ENCODE measurements at places on chromosomes 6 and 20.

GRCh38 chr20:44405785-44406571, 50.5 kb downstream of the HNF4A start:
- no peak for DNase-seq

DNA sequence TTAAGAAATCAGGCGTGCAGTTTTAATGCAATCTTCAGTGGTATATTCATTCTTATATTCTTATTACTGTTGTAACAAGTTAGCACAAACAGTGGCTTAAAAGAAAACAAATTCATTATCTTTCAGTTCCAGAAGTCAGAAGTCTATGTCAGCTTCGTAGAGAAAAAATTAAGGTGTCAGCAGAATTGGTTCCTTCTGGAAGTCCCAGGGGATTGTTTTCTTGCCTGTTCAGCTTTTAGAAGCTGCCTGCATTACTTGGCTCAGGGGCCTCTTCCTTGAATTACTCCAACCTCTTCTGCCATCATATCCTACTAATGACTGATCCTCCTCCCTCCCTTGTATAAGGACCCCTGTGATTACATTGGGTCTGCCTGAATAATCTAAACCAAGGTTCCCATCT, 243.9 kb downstream of the ZNF217 start:
- no peak for DNase-seq

GRCh38 chr6:132285004-132285780, 116.1 kb downstream of the MOXD1 start:
- DNase-seq = no peak

GRCh38 chr20:59948828-59949720, 8.9 kb downstream of the FAM217B start:
- DNase-seq = peak; percentile 62

GRCh38 chr6:43782764-43783513, 12.9 kb downstream of the VEGFA start:
- DNase-seq = no peak

DNA sequence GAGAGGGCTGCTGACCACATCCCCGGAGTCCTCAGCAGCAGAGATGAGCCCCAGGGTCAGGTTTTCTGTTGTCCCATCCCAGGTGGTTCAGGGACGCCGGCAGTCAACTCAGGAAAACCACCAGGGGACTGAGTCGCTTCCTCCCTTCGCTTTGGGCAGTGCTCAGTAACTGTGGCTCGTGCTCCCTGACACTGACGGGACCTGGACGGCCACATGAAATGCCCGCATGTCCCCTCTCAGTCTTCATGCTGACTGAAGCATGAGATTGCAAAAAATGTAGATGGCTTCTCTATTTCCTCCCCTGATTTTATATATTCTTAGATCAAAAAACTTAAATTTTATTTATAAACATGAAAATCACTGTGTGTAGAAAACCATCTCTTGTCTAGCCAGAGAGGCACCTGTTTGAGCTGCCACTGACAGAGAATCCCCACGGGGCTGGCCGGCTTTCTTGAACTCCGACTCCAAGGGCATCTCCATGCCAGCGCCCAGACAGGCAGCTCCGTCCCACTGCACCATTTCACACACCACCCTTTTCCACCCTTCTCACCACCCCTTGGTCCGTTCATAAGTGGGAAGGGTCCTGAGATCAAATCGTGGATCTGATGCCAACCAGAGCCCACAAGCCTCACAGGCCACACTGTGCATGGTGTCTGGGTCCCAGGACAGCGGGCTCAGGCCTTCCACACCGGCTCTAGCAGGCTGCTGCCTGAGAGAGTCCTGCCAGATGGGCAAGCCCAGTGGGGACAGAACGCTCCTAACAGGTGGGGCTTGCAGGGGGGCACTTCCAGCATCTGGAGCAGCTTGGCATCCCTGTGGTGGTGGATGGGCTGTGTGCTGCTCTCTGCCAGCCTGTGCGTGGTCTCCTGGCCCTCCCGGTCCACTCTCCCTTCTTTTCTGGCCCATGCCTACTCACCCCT, 98.2 kb downstream of the SMOC2 start:
- DNase-seq = no peak

DNA sequence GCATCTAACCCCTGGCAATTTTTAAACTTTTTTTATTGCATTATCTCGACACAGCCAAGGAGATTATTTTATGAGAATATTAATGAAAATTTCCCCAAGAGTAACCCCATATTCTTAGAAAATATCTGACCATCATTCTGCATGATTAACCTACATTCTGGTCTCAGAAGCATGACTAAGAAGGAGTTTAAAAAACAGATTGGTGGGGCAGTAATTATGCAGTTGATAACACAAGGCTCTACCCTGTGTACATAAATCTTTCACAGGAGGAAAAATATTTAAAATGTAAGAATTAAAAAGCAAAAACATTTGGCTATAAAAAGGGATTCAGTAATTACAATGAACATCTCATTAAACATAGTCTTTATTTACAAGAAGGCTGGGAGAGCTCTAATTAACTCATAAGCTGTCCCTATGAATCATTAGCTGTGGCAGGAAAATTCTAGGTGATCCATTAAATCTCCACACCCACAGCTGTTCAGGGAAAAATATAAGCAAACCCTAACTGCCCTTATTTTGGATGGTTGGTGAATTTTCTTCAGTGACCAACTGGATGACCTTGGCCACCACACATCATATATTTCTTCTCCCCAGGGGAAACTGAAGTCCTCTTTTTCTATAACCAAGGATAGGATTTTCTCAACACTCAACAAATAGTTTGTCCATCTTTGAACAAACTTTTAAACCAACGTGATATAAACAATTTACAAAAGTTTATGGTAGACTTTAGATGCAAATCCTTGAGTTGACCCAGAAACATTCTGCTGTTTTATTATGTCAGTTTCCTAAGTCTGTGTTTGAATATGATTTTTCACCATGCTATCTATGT, 59.5 kb downstream of the PDE7B start:
- DNase-seq = no peak

DNA sequence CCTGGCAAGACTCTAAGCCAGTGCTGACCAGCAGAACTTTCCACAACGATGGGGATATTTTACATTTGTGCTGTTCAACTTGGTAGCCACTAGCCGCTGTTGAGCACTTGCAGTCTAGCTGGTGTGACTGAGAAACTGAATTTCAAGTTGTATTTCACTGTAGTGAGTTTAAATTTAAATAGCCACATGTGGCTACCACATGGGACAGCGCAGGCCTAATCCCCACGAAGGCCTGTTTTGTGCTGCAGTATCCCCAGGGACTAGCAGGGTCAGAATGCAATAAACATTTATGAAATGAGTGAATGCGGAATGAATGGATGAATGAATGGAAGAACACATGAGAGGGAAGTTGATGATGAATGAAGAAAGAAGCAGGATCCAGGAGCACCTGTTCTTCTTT, 115.8 kb downstream of the TRERF1 start:
- DNase-seq = no peak

DNA sequence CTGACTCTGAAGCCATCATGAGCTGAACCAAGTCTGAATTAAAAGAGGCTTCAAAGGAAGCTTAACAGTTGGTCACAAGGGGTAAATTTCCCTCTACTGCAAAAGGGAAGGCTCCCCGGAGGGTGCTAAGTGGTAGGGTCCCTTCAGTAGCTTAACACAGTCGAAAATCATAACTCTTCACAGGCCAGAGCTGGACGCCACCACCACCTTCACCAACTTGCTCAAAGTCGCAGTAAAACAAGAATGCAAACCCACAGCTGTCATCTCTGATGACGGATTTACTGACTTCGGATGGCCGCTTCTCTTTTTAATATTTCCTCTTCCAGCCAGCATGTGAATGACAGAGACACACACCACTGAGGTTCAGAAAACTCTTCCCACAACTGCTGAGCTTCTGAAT, 144.7 kb upstream of the FBXL4 start:
- DNase-seq = no peak

DNA sequence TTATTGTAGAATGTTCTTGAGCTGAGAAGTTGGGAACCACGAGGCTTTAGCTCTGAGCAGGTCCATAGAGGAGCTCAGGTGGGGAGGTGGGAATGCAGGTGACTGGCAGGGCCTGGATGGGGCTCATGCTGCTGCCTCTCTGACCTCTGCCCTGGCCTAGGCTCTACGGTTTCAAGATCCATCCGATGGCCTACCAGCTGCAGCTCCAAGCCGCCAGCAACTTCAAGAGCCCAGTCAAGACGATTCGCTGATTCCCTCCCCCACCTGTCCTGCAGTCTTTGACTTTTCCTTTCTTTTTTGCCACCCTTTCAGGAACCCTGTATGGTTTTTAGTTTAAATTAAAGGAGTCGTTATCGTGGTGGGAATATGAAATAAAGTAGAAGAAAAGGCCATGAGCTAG, at the start of gene LY6G5B:
Gene LY6G5B, plus strand, starts transcription at position 301 of the 400 bp plus-strand sequence. CDS start 975 bp downstream, outside the sequence.
- no peak for DNase-seq

DNA sequence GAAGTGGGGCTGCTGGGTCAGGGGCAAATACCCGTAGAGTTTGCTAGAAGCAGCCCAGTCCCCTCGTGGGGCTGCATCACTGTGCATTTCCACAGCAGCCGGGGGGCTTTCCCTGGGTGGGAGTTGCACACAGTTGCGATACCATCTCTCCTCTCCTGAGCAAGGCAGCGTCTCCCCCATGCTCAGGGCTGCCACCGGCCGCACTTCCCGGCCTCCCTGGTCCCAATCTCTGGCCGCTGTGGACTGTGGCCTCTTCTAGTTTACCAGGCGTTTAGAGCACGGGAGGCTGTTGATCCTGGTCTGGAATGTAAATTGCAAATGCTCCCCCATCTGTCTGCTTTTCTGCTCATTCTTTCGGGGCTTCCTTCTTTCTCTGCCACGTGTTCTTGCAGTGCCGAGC, 31.1 kb downstream of the OSBPL2 start:
- no peak for DNase-seq

- DNase-seq = no peak
Measured at GRCh38 chr6:102520966-102521365, 1127.5 kb downstream of the GRIK2 start.

- DNase-seq = no peak
Measured at GRCh38 chr20:48763216-48763914, 64.4 kb downstream of the PREX1 start.

DNA sequence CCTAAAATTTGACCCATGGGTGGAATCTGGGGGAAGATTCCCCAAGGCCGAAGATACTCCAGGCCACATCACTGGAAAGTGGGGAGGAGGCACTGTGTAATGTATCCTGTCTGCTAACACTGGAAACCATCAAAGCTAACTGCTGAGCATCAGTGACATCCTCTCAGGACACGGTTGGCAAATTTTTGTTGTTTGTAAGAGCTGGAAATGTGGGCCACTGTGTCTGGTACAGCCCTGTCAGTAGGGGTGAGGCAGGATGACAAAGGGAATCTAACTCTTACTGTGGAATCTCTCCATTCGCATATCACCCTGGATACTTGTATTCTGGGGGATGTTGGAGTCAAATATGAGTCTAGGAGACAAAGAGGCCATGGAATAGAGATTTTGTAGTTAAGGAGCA, 17.0 kb upstream of the CLPSL2 start:
- DNase-seq = no peak

GRCh38 chr6:7721649-7722048, 4.2 kb upstream of the BMP6 start:
- no peak for DNase-seq

- DNase-seq = no peak
Measured at GRCh38 chr6:10412461-10413261, 2.2 kb downstream of the TFAP2A start.

GRCh38 chr6:16286151-16286522, 47.8 kb downstream of the GMPR start:
- DNase-seq = peak; percentile 29

DNA sequence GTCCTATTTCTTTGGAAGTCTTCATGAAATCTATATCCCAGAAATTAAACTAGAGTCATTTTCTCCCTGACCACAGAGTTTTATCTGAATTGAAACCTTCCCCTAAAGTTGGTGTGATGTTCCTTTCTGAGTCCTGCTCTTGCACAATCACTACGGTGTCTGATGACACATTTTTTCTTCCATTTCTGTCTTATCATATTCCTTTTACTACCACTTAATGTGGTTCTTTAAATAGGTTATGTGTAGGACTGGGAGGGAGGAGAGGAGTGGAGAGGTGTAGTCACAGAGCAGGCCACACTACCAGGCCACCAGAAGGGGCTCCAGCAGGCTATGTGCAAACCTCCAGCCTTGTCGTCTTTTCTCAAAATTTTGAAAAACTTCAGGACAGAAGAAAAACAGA, 39.7 kb upstream of the ATXN1 start:
- peak; percentile 25 for DNase-seq
